CD4-positive, alpha-beta T cell treated with Interleukin-6 at 100 ng/mL for 8 hours (primary cell): ENCODE measurements at places on chromosomes 11 and 22.

- no peak for DNase-seq
Measured at GRCh38 chr22:43390872-43391271, 20.9 kb upstream of the MPPED1 start.

GRCh38 chr11:100220801-100221200 lies 466.3 kb upstream of the ARHGAP42 start:
- no peak for DNase-seq

DNA sequence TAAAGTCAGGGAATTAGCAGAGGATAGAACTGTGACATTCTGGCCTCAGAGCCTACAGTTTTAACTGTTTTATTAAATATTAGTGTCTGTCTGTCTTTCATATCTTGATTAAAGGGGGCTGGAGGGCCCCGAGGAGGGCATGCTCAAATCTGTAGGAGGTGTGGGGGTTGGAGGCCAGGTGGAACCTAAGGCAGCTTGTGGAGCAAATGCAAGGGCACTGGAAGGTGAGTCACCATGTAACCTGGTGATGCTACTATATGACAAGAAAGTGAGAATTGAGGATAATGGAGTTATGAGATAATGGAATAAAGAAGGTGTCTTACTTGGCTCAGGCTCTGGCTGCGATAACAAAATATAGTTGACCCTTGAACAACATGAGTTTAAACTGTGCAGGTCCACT lies 27.3 kb upstream of the TMEM86A start:
- DNase-seq, result no peak

DNA sequence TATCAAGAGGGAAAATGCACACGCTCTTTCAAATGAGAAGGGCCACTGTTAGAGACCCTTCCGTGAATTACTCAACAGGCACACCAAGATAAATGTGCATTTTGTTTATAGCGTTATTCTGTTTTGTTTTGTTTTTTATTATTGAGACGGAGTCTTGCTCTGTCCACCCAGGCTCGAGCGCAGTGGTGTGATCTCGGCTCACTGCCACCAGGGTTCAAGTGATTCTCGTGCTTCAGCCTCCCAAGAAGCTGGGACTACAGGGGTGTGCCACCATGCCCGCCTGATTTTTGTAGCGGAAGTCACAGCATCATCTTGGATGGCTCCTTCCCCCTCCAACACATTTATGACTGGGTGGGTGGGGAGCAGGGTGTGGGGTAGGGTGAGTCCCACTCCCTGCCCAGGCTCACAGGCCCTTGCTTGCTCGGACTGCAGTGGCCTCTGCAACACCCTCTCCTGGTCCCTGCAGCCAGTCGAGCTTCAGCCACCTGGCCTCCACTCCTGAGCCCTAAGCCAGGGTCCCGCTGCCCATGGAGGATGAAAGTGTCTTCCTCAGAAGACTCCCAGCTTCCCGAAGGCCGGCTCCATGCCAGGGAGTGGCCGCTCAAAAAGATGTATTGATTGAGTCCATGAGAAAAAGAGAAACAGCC lies 68.0 kb downstream of the RTL6 start:
- DNase-seq, result no peak

DNA sequence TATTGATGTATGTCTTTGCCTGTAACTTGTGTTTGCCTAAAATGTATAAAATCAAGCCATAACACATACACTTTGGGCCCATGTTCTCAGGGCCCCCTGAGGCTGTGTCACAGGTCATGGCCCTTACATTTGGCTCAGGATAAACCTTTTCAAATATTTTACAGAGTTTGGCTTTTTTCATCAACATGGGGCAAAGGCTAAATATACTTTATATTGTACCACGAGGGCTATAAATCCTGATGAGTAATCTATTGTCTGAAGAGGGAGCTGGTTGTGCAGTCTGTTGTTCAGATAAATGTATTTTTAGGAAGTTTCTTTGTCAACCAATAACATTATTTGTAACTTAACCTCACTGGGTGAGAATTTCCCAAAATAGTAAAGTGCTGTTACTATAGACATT lies 404.6 kb upstream of the DDI1 start:
- DNase-seq, result no peak

- DNase-seq, result no peak
Measured at GRCh38 chr22:43094085-43094484, 4.9 kb upstream of the TTLL1 start.

- no peak for DNase-seq
Measured at GRCh38 chr22:28992565-28993356, 68.9 kb downstream of the C22orf31 start.

DNA sequence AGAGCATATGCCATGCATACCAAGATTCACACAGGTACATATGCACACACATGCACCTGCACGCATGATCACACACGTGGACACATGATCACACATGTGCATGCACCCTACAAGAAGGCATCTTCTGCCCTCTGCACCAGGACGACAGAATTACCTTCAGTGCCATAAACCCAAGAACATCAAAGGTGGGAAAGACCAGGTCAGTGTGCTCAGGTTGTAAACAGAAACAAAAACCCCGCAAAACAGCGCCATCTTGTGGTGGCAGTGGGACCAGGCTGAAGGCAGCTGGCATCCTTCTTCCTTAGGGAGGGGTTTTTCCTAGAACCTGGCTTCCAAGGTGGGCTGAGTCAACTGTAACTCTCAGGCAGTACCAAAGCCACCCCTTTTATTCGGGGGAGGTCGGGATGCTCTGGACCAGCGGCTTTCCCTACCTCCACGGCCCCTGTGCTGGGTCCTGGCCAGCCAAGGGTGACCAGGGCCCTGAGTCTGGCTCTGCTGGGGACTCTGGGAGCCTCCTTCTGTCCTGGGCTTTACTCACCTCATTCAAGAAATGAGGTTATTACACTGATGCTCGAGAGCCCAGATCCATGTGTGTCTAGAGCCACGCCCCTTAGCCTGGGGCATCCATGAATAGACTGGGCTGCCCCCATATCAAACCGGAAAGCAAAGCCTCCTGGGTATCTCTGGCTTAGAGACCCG lies 69.4 kb upstream of the FGF3 start:
- DNase-seq, result peak; percentile 59

DNA sequence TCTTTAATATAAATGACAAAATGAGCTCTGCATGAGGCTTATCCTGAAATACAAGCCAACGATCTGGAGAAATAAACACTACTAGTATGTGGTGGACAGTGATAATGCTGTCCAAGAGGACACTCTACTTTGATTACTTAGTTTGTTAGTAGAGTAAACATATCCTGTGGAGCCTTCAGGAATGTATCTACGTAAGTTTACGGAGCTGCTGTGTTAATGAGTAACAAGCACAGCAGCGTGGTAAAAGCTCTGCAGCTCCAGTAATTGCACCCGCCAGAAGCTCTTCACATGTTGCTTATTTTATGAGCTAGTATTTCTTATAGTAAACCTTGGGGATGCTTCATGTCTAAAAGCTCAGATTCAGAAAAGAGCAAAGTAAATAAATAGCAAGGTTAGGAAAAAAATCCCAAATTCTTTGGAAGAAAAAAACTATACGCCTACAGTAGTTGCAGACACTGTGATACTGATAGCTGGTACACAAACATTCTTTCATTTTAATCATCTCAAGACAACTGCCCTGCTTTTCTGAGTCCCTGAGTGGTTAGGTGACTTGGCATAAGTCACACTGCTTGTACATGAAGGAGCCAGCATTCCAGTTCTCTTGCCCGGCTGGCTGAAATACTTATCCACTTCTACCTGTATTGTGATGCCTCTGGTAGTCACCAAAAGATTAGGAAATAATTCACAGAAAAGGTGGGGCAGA lies 32.7 kb upstream of the CCDC34 start:
- no peak for DNase-seq

DNA sequence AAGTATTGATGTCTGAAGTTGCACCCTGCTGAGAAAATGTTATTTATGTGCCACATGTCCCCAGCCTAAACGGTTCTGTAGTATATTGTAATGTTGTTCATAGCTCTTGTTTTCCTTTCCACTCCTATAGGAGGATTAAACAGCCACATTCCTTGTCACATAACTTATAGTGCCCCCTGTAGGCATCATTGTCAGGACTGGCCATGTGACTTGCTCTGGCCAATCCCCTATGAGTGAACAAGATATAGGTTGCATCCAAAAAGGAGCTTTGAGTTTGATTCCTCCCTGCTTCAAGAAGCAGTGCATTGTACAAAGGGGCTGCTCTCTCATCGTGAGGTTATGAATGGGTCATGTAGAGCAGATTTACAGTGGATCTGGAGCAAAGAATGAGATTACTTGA lies 717.6 kb upstream of the ANO5 start:
- no peak for DNase-seq

DNA sequence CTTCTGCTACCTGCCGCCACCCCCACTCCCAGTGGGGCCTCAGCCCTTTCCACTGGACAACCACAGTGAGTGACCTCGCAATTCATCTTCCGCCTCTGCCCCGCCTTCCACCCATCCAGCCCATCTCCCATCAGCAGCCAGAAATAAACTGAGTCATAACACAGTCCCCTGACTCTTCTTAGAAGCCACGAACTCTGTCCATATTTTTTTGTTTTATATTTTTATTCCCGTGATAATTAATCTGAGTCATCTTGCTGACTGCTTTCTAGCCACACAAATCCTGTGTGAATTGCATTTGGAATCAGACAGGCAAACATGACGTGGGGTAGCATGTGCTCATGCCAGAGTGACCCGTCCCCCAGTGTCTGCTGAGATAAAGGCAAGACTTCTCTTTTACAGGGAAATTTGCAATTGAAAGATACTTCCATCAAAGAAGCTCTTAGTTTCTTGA lies 7.0 kb downstream of the FADD start:
- no peak for DNase-seq

DNA sequence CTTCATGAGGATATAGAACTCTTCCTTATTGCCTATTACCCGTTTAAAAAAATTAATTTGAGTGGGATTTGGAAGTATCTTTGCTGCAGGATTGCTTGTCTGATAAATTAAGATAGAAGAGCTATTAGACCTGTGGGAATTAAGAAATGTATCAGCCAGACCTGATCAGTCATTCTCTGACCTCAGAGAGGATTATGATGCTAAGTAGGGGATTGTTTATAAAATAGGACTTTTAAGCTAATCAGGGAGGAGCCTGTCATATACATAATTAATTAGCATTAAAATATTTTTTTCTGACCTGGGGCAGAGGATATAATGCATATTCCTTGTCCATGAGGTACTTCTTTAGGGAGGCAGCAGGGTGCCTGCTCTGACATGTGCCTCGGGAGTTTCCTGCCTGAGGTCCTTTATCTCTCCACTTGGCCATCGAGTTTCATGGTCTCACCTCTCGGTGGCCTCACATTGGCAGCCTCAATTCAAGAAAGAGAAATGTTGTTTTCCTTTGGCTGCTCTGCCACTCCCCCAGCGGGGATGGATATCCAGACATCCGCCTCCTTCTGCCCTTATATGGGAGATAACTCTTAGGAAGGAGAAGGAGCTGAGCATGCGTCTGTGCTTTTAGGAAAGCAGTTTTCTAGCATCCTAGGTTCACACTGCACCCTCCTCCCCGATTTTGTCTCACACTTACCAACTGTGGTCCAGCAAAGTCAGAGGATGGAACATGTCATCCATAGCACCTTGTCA lies 41.1 kb downstream of the DIXDC1 start:
- DNase-seq, result no peak

- no peak for DNase-seq
Measured at GRCh38 chr11:134987822-134988221, 575.8 kb upstream of the B3GAT1 start.

GRCh38 chr22:45931042-45931441 lies 45.9 kb downstream of the WNT7B start:
- no peak for DNase-seq

GRCh38 chr11:67345920-67346819 lies 7.2 kb downstream of the POLD4 start:
- peak; percentile 30 for DNase-seq

DNA sequence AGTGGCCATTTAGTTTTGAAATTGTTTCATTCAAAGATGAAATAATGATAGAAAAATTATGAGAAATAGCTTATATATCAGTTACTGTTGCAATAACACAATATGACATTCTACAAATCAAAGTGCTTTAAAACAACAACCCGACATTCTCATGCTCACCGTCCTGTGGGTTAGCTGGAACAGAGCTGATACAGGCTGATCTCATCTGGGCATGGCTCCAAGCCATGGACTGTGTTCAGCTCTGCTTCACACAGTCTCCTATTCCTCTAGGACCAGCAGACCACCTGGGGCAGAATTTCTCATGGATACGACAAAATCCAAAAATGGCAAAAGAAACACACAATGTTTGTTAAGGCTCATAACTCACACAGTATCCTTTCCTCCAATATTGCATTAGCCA lies 178.6 kb downstream of the CNTN5 start:
- no peak for DNase-seq

DNA sequence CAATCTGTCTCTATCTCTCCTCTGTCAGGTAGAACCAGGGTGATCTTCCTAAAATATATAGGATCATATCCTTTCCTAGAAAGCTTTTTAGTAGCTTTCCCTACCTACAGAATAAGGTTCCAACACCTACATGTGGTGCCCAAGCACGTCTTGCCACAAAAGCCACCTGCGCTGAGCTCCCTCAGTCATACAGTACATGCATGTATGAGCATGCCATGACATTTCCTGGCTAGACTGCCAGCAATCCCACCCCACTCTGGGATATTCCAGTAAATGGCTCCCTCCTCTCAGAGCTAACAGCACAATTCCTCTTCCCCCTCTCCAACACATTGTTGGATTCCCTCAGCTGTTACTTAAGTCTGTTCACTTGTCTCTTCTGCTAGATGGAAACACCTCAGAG lies 398.0 kb downstream of the TENM4 start:
- no peak for DNase-seq

DNA sequence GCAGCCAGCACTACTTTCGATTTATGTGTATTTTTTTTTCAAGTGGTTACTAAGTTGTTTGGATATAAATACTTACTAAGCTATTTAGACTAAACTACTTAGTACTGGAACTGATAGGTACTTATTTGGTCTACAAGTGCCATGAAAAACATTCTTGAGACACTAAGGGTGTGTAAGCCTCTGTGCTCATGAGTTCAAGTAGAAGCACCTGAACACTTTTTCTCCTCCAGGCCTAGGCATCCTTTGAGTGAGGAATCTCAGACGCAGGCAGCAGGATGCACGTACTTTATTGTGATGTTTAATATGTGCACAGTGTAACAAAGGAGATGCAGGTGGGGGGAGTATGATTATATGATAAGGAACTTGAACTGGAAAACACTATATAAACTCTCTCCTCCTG lies 7.8 kb downstream of the TESMIN start:
- no peak for DNase-seq

- peak; percentile 28 for DNase-seq
Measured at GRCh38 chr11:6745465-6746015, 26.2 kb downstream of the OR2AG2 start.

GRCh38 chr11:83156996-83157593 lies at the start of gene PCF11:
PCF11 (plus strand) TSS chr11:83157131; CDS start chr11:83157440, 309 bp downstream.
- DNase-seq, result no peak

DNA sequence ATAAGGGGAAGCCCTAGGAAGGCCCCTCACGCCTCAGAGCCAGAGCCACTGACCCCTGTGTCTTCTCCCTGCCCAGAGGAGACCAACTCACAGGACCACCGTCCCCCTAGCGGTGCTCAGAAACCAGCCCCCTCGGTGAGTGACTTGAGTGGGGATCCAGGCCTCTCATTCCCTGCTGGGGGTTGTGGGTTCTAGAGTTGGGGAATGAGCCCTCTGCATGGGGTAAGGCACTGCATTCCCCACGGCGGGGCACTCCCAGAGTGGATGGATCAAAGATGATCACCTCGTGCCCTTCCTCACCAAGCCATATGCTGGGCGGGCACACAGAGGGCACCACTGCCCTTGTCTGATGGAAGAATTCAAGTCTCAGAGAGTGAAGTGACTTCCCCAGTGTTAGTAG lies 39.7 kb downstream of the ZC3H7B start:
- no peak for DNase-seq
